ENCODE measurements at places on chromosomes 3 and 15. TPM values are rescaled to one million over a fixed set of nuclear protein-coding genes. Genes with fewer than 3 reads are reported as not detected.

The NDUFB5 gene
- 137 TPM for total RNA-seq

The USF3 gene
- total RNA-seq = 3.6 TPM

The ADPGK gene
- total RNA-seq = 42.1 TPM

The CHAC1 gene
- 2.7 TPM for total RNA-seq

The RASL12 gene
- 0.09 TPM for total RNA-seq

The MUSTN1 gene
- not detected for total RNA-seq

The MYZAP gene
- 4.2 TPM for total RNA-seq

The SMCO1 gene
- total RNA-seq = not detected

The GOLGA8T gene
- not detected for total RNA-seq

The RRP9 gene
- 28.9 TPM for total RNA-seq

The AADACL2 gene
- total RNA-seq = not detected

The PYDC2 gene
- total RNA-seq = not detected

The C3orf20 gene
- under 0.01 TPM for total RNA-seq

The SLCO2A1 gene
- total RNA-seq = 0.72 TPM

The CACNA2D2 gene
- total RNA-seq = not detected

The STRC gene
- total RNA-seq = not detected

The FOXB1 gene
- total RNA-seq = not detected

The LYZL4 gene
- total RNA-seq = 0.18 TPM

The CKMT1A gene
- total RNA-seq = not detected

The CYP8B1 gene
- total RNA-seq = not detected

The ISG20 gene
- 18.7 TPM for total RNA-seq

The EPB42 gene
- not detected for total RNA-seq

The CCDC33 gene
- not detected for total RNA-seq

The FAM107A gene
- 5.4 TPM for total RNA-seq

The GATM gene
- 0.28 TPM for total RNA-seq

The HDC gene
- not detected for total RNA-seq

The PAK6 gene
- total RNA-seq = not detected

The DPPA2 gene
- total RNA-seq = not detected

The CCR8 gene
- not detected for total RNA-seq

The ZIC4 gene
- total RNA-seq = not detected

The PLSCR2 gene
- 0.18 TPM for total RNA-seq

The IQCB1 gene
- 18.6 TPM for total RNA-seq

The OIP5 gene
- total RNA-seq = 8.3 TPM

The C3orf70 gene
- total RNA-seq = 0.90 TPM

The HYKK gene
- total RNA-seq = 0.94 TPM

The LRRC31 gene
- not detected for total RNA-seq

The DUOX1 gene
- total RNA-seq = not detected

The TCF12 gene
- total RNA-seq = 62.6 TPM

The COL6A5 gene
- total RNA-seq = not detected

The ERC2 gene
- total RNA-seq = 1.1 TPM

The BCL2A1 gene
- 0.19 TPM for total RNA-seq

The THAP10 gene
- 1.1 TPM for total RNA-seq

The CILP gene
- not detected for total RNA-seq

The SPCS1 gene
- 36.6 TPM for total RNA-seq

The LNP1 gene
- total RNA-seq = 0.94 TPM

The CXCR6 gene
- total RNA-seq = not detected

Data from endothelial cell of coronary artery (primary cell).